ENCODE measurements at places on chromosomes 2 and 18. TPM values are rescaled to one million over a fixed set of nuclear protein-coding genes. Genes with fewer than 3 reads are reported as not detected.

Gene NDC80
- 24.5 TPM for total RNA-seq

Gene IRS1
- total RNA-seq, result 0.39 TPM

Gene CAVIN2
- total RNA-seq, result not detected

Gene ATOH8
- not detected for total RNA-seq

Gene MALL
- not detected for total RNA-seq

Gene CETN1
- not detected for total RNA-seq

Gene POLR1A
- 99.2 TPM for total RNA-seq

Gene CCDC74B
- 1.7 TPM for total RNA-seq

Gene KCNJ13
- total RNA-seq, result not detected

Gene NEU2
- total RNA-seq, result not detected

Gene TCF23
- not detected for total RNA-seq

Gene FBXO36
- 0.67 TPM for total RNA-seq

Gene IKZF2
- total RNA-seq, result 48.3 TPM

- H3K36me3 ChIP-seq, result no peaks in the 10 kb centered on the region
- no peak for DNase-seq
- H3K27ac ChIP-seq, result no peak overlapping the region
- peaks cover 4% of the 10 kb centered on the region for H3K4me1 ChIP-seq
Measured at GRCh38 chr2:158786897-158787296, 8.2 kb upstream of the DAPL1 start.

DNA sequence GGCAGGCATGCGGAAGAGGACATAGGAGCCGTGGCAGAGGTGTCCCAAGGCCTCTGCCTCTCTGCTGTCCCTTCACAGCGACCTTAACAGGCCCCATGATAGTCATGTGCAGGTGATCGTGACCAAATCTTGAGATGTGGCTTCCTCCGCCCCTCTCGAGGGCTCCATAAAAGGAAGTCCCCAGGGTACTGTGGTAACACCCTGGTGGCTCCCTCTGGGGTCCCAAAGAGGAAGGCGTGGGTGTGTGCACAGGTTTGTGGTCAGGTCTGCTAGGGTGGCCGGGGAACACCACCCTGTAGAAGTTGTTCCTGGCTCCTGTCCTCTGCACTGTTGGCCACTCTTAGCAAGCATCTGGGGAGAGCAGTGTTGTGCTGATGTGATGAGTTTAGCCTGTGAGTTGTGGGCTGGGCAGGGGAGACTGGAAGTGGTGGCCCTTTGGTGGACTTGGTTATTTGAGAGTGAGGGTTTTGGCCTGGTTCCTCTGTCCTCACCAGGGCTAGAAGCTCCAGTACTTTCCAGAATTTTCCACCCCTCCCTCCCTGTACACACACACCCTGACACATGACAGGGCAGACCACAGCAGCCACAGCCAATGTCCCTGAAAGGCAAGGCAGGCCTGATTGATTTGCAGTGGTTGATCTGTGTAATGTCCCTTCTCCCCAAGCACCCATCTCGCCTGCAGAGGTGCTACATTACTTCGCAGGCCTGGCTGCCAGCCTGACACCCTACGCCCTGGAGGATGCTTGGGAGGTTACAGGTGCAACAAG, 68.9 kb upstream of the BOD1L2 start:
- H3K27me3 ChIP-seq, result peaks cover 15% of the 10 kb centered on the region
- peaks cover 7% of the 10 kb centered on the region for H3K4me1 ChIP-seq
- no peaks in the 10 kb centered on the region for H3K36me3 ChIP-seq
- no peak overlapping the region for H3K27ac ChIP-seq

- DNase-seq, result no peak
- H3K36me3 ChIP-seq, result no peaks in the 10 kb centered on the region
- H3K27ac ChIP-seq, result no peak overlapping the region
- H3K27me3 ChIP-seq, result no peaks in the 10 kb centered on the region
Measured at GRCh38 chr2:137345994-137346393, 580.6 kb downstream of the THSD7B start.

- H3K36me3 ChIP-seq, result no peaks in the 10 kb centered on the region
- H3K27me3 ChIP-seq, result peaks cover 12% of the 10 kb centered on the region
- no peak overlapping the region for H3K4me3 ChIP-seq
- no peak for DNase-seq
Measured at GRCh38 chr2:178395941-178396570, 54.9 kb downstream of the PRKRA start.

DNA sequence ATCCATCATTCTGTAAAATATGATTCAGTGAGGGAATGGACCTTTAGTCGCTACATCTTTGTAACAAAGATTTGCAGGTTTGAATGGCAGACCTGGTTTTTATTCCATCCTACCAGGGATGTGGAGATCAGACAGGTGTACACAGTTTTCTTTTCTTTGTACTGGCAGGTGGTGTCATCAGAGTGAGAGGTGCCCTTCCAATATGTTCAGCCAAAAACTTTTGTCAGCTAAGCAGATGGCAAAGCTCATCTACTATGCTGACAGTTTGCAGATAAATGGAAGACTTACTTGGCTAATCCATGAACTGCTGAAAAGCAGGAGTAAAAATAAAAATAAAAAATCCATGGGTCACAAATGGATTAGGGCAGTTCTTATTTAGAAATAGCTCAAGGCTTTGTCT, 185.5 kb upstream of the DOK6 start:
- H3K4me3 ChIP-seq, result no peak overlapping the region
- H3K27ac ChIP-seq, result no peak overlapping the region
- H3K4me1 ChIP-seq, result no peaks in the 10 kb centered on the region
- no peak for DNase-seq
- H3K36me3 ChIP-seq, result no peaks in the 10 kb centered on the region

- no peaks in the 10 kb centered on the region for H3K27me3 ChIP-seq
- no peaks in the 10 kb centered on the region for H3K36me3 ChIP-seq
- H3K27ac ChIP-seq, result no peak overlapping the region
- DNase-seq, result no peak
Measured at GRCh38 chr2:45905632-45905958, 254.1 kb downstream of the PRKCE start.

DNA sequence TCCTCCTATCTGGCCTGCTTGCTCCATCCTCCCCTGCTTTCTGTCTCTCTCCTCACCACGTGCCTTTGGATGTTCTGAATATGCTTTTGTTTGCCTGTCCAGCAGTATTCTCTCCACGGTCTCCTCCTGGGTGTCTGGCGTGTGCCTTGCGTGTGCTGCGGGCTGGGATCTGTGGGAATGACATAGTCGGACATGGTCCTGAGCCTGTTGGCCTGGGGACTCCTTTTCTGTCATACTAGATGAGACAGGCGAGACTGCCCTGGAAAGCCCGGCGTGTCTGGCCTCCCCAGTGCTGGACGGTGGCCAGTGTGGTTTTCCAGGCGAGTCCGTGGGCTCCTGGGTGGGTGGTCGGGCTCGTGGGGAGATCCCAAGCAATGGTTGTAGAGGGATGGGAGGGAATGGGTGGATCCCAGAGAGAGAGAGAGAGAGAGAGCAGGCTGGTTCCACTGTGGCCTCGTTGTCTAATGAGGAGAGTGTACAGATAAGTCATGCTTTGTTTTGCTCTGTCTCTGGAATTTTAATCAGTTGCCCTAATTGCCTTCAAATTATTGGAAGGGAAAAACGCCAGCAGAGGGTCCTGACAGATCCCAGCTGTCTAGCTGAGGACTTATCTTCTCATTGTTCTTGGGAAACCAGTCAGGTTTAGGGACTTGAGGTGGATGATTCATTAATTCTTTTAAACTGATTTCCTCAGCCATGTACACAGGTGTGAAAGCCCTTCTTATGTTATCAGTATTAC, 58.3 kb downstream of the HPCAL1 start:
- peaks cover 10% of the 10 kb centered on the region for H3K4me1 ChIP-seq
- peak overlapping the region; percentile 22 for H3K27ac ChIP-seq
- no peak for DNase-seq
- no peak overlapping the region for H3K4me3 ChIP-seq
- H3K36me3 ChIP-seq, result no peaks in the 10 kb centered on the region
- no peaks in the 10 kb centered on the region for H3K27me3 ChIP-seq

DNA sequence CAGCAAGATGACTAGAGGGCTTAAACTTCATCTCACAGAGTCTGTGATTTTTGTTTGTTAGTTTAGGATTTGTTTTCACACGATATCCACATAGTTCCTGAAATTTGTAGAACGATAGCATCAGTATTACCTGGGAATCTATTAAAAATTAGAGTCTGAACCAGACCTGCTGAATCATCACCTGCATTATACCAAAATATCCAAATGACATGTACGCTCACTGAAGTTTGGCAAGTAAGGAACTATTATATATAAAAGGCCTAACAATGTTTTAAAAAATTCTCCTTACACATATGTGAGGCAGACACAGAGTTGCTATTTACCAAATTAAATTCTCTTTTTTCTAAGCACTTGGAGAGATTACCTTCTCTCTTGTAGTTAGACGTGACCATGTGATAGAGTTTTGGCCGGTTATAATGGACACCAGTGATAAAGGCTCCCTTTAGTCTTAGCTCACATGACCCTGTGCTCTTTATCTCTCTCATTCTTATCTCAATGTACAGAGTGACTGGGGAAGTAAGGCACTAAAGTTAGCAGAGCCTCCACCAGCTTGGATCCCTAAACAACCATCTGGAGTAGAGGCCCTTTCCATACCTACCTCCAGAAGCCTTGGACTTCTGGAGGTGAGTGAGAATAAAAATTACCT, 363.1 kb downstream of the DSC3 start:
- no peak overlapping the region for H3K27ac ChIP-seq
- H3K36me3 ChIP-seq, result peaks cover 5% of the 10 kb centered on the region
- no peaks in the 10 kb centered on the region for H3K27me3 ChIP-seq
- no peaks in the 10 kb centered on the region for H3K4me1 ChIP-seq

DNA sequence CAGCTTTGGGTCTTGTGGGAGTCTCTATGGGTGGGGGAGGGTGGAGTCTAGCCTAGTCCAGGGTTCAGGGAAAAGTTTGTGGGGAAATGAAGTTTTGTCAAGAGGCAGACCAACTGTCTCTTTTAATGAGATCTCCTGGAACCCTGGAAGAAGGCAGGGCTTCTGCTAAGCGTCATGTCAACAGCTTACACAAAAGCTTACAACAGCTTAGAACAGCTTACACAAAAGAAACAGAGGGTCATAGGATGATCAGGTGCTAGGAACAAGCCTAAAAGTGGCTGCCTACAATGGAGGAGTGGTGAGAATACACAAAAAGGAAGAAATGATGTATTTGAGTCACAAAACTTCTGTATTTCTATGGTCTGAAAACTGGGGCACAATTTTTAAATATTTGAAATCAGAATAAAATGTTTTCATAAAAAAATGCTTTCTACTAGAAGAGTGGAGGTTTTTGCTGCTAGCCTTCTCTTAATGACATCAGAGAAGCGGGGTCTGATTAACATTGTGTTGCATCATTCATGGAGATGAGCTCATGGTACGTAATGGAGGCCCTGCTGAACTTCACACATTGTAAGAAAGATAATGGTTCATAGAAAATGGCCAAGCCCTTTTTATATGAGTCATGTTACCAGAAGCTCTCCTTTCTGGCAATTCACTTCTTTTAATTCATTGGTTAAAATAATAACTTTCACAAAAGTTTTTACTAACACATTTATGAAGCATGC, 351.0 kb downstream of the PIK3C3 start:
- no peaks in the 10 kb centered on the region for H3K36me3 ChIP-seq
- H3K27ac ChIP-seq, result no peak overlapping the region
- DNase-seq, result no peak
- no peaks in the 10 kb centered on the region for H3K27me3 ChIP-seq
- H3K4me3 ChIP-seq, result no peak overlapping the region

GRCh38 chr2:121089166-121089510, 195.9 kb downstream of the TFCP2L1 start:
- no peak overlapping the region for H3K4me3 ChIP-seq
- no peak for DNase-seq
- H3K27ac ChIP-seq, result no peak overlapping the region
- peaks cover 3% of the 10 kb centered on the region for H3K27me3 ChIP-seq

- no peak overlapping the region for H3K4me3 ChIP-seq
- peaks cover 4% of the 10 kb centered on the region for H3K27me3 ChIP-seq
- H3K36me3 ChIP-seq, result no peaks in the 10 kb centered on the region
- H3K4me1 ChIP-seq, result no peaks in the 10 kb centered on the region
- H3K27ac ChIP-seq, result no peak overlapping the region
Measured at GRCh38 chr2:236204953-236205352, 36.8 kb upstream of the GBX2 start.

DNA sequence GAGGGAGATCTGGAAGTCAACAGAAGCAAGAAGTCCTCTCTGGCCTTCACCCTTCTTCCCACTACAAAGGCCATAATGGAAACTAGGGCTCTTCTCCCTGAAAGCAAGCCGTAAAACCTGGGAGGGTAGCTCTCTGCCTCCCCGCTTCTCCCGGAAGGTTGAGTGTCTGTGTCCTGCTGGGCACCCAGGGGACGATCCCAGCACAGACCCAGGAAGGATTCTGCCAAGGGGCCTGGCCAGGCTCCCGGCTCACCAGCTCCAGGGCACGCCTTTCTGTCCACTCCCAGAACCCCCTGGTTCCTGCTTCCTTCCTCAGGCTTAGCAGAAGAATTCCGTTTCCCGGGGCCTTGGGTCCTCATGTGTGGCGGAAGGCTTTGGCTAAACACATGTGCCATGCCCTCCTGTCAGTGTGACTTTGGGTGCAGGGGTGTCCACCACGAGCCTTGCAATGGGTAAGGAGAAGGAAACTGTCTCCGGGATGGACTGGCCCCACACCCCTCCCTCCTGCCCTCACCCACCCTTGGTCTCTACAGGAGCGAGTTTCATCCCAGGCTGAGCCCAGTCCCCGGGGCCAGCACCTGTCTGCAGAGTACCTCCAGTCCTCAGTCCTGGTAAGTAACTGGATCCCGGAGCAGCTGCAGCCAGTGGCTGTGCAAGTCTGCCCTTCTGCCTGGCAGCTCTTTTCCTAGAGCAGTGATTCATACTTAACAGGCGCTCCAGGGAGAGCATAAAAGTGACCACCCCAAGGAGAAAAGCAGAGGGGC, 135.8 kb downstream of the TPO start:
- no peak overlapping the region for H3K4me3 ChIP-seq
- no peak for DNase-seq
- peaks cover 11% of the 10 kb centered on the region for H3K4me1 ChIP-seq
- peaks cover under 1% of the 10 kb centered on the region for H3K27me3 ChIP-seq
- H3K36me3 ChIP-seq, result no peaks in the 10 kb centered on the region

GRCh38 chr2:111058264-111058663, 62.5 kb upstream of the BCL2L11 start:
- no peak overlapping the region for H3K4me3 ChIP-seq
- peaks cover 25% of the 10 kb centered on the region for H3K27me3 ChIP-seq
- H3K27ac ChIP-seq, result no peak overlapping the region
- no peak for DNase-seq
- H3K4me1 ChIP-seq, result peaks cover 24% of the 10 kb centered on the region

- no peak overlapping the region for H3K27ac ChIP-seq
- DNase-seq, result no peak
- no peaks in the 10 kb centered on the region for H3K36me3 ChIP-seq
- no peaks in the 10 kb centered on the region for H3K4me1 ChIP-seq
Measured at GRCh38 chr2:40197121-40197520, 254.8 kb downstream of the SLC8A1 start.

GRCh38 chr2:109306190-109306589, 177.2 kb downstream of the SH3RF3 start:
- no peaks in the 10 kb centered on the region for H3K36me3 ChIP-seq
- no peak overlapping the region for H3K27ac ChIP-seq
- DNase-seq, result no peak
- H3K27me3 ChIP-seq, result no peaks in the 10 kb centered on the region

DNA sequence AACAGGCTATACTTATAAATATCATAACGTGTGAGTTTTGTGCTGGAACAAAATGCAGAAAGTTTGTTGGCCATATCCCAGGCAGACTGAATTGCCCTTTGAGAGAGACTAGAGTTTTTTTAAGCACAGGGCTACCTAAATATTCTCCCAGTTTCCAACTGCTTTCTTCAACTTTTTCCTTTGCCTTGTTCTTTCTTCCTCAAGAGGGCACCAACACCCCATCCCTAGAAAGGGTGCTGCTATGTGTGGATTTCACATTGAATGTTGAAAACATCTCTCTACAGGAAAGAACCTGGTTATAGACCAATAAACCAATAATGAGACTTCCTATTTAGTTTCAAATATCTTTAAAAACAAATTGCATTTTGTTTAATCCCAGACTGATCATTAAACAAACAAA, 87.9 kb downstream of the ICOS start:
- no peak overlapping the region for H3K27ac ChIP-seq
- peaks cover 12% of the 10 kb centered on the region for H3K4me1 ChIP-seq
- DNase-seq, result no peak
- no peak overlapping the region for H3K4me3 ChIP-seq

Data from natural killer cell treated with Interleukin-12 subunit alpha and Interleukin-12 subunit beta and Interleukin-15 and Interleukin-18, amount 100 ng/mL, for 72 hours (primary cell).